ENCODE measurements at places on chromosomes 3 and 15.

DNA sequence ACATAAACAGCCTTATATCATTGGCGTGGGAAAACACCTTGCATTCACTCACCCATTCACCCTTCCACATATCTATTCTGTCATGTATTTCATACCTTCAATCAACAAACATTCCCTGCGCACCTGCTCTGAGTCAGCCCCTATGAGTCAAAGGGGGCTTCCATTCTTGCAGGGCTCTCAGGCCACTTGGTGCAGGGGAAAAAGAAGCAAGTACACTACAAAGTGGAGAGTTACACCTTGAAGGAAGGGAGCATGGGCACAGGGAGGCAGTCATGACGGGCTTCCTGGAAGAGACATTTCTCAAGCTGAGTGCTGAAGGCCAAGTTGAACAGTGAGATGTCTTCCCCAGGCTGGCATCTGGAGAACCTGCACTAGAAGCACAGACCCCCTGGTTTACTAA, 4.6 kb upstream of the AMOTL2 start:
- no peak for DNase-seq

DNA sequence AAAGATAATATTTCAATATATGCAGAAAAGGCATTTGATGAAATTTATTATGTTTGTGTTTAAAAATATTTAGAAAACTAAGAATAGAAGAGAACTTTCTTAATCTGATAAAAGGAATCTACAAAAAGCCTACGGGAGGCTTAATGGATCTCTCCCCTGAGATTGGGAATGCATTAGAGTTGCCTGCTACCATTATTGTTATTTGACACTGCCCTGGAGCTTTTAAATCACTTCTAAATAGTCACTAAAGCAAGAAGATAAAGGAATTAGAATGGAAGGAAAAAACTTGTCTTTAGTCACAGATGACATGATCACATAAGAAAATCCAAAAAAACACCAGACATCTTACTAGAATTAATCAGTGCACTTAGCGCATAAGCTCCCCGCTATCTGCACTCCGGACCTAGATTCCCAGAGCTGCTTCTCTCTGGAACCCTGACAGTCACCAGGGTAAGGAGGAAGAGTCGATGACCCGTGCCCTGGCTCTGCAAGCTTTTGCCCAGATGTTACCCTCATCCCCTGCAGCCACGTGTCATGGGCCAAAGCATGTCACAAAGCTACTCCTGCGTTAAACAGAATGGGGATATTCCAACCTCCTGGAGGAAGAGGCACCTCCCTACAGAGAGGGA, 97.1 kb downstream of the MINAR1 start:
- DNase-seq = no peak

- peak; percentile 64 for DNase-seq
Measured at GRCh38 chr3:14256046-14256445, 77.4 kb downstream of the LSM3 start.

DNA sequence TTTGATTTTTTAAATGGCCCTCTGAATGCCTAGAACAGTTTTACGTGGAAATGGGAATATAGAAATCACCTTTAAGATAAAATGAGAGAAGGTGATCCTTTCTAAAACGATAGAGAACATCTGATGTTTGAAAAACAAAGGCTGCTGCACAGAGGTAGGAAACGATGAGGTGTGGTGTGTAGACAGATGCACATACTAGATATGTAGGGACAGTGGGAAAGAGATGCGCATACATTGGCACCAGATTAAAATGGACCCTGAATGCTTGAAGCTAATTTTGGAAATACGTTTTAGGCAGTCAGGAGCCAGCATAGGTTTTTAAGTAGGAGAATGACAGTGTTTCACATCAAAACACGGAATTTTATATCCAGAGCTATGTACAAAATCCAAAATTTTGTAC, 29.0 kb downstream of the MAP6D1 start:
- DNase-seq = no peak

DNA sequence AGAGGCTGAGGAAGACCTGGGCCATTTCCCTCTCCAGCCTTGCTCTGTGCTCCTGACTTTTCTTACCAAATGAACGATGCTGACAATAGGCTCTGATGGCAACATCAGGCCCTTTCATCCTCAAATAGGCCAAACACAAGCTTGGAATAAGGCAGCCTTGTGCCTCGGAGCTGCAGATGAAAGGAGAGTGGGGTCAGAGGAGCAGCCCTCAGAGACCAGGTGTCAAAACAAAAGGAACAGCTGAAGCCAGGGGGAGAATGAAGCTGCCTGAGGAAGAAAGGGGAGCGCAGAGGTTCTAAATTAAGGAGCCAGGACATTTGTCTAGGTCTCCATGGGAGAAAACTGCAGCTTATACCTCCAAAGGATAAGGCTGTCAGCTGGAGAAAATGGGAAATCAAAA, 5.1 kb downstream of the BFSP2 start:
- DNase-seq = no peak

- DNase-seq = no peak
Measured at GRCh38 chr3:53577506-53577905, 83.1 kb downstream of the CACNA1D start.

- DNase-seq = no peak
Measured at GRCh38 chr15:88636050-88636449, 2.8 kb upstream of the ISG20 start.

DNA sequence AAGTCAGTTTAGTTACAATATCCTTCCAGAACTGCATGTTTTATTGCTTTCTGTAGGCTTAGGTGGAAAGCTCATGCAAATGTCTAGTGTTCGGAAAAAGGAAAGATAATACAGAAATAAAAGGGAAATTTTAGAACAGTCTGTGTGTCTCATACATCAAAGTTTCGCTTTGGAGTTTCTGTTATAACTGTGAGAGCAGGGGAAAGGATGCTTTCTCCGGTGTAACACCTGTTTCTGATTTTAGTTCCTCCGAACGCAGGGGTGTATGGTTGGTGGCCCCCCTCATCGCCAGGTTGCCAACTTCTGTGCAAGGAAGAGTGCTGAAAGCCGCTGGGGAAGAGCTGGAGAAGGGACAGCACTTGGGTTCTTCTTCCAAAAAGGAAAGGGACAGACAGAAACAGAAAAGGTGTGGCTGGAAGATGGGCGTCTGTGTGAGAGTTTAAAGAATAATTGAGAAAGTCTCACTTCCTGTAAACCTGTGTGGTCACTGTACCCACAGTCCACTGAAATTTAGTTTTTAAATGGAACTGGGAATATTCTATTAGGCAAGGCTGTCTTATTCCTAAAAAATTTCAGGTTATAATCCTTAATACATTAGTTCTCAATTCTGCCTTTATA, 6.7 kb downstream of the P2RY12 start:
- DNase-seq = no peak

DNA sequence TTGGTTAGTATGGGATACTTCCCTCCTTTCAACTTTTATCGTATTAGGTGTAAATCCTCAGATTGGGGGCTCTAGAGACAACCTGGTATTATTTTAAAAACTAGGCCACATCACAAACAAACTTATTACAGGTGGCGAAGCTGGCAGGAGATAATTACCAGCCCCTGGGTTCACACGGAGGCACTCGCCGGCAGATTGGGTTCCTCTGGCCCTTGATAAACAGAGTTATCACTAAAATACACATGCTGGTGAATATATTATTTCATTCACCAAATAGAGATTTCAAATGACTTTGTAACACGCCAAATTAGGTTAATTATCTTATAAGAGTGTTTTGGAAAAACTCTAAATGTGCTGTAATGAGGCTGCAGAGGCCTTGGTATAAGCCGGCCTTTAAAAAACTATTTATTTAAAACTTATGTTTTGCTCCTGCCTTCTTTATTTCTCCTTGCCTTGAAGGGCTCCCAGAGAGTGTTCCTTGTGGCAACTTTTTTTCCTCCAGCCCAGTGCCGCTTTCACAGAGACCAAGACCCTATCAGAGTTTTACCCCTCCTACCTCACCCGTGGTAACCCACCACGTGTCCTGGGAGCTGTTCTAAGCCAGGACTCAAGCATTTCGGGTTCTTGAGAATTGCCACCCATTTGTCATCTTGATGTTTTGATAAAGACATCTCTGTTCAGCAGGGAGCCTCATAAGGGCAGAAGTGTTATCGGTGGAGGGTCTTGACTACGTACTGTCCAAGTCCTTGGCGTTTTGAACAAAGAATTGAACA, 468.6 kb upstream of the CFAP20DC start:
- DNase-seq = no peak

GRCh38 chr15:94164971-94165370, 66.4 kb upstream of the MCTP2 start:
- DNase-seq = no peak

- DNase-seq = peak; percentile 98
Measured at GRCh38 chr3:66115858-66116654, 77.3 kb upstream of the MAGI1 start.

DNA sequence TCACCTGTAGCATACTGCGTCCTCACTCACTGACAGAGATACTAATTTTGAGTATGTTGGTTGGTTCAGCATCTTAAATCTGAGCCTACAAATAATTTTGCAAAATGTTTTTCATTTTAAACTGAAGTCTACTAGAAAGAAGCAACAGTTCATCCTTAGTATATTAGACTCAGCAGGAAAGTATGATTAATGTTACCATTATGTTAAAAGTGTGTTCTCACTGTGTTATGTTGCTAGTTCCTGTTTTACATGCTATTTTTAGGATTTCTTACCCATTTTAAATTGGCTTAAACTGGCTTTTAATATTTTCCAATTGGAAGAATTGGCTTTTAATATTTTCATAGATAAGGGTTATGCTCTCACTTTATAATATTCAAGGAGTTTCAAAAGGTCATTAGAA, 25.7 kb downstream of the ACKR4 start:
- DNase-seq = no peak

- peak; percentile 19 for DNase-seq
Measured at GRCh38 chr3:171054921-171055320, 28.4 kb upstream of the SLC2A2 start.

GRCh38 chr3:45596290-45596791, 1.8 kb downstream of the LIMD1 start:
- DNase-seq = no peak

GRCh38 chr15:71775856-71776255, 34.5 kb upstream of the NR2E3 start:
- DNase-seq = peak; percentile 37

GRCh38 chr15:78981532-78982313, 36.9 kb upstream of the CTSH start:
- DNase-seq = no peak

GRCh38 chr3:39533226-39533625, 65.7 kb downstream of the MOBP start:
- no peak for DNase-seq

GRCh38 chr15:66027268-66027805, 158.0 kb downstream of the RAB11A start:
- peak; percentile 37 for DNase-seq

GRCh38 chr3:193028258-193028657, 110.6 kb upstream of the MB21D2 start:
- no peak for DNase-seq

DNA sequence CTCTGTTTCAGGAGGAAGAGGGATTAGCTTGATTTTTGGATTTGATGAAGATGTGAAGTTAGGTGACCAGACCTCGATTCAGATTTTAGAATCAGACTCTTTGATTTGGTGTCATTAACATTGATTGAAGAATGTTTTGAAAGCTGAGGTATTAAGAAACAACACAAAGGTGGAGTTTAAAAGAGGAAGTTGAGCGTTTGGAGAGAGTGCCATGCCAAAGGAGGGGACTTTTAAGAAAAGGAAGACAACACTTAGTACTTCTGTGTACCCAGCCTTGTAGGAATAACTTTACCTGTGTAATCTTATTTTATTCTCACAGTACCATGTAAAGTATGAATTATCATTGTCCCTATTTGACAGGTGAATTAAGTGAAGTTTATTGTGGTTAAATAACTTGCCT, 34.4 kb downstream of the PPARG start:
- no peak for DNase-seq

DNA sequence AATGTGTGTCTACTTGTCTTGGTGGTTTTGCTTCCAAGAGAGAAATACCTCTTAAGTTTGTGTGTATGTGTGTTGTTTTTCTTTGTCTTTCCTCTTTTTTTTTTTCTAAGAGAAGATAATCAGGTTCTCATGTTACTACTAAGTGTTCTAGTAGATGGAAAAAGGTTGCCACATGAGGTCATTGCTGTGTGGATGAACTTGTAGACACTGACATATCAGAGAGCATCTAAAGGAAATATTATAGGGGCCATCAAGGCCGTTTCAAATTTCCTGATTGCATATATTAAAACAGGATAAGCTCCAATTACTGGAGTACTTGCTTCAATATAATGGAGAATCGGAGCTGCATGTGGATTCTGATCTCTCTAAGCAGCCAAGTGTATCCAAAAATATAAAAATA, 747.5 kb downstream of the NR2F2 start:
- no peak for DNase-seq

DNA sequence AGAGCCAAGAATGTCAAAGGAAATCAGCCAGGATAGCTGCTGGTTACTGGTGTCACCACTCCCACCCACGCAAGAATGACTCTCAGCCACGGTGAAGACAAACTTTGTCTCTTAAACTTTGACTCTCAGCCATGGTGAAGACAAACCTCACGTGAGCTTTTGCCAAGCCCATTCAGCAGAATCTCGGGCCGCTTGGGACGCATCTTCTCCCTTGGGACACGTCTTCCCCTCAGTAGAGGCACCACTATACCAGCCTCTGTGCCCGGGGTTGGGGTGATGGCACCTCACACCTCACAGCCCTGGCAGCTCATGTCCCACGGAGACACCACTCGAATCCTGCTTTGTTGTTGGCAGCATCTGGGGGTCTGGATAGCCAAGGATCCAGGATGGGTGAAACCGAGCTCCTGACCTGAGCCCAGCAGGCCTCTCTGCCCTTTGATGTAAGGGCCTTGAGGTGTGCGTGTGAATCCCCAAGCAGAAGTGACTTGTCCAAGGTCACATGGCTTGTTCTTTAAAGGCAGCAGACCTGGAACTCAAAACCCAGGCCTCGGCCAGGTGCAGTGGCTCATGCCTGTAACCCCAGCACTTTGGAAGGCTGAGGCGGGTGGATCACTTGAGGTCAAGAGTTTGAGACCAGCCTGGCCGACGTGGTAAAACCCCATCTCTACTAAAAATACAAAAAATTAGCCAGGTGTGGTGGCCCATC, 21.8 kb downstream of the RBPMS2 start:
- no peak for DNase-seq

All from fibroblast of upper back skin (primary cell).